Myocyte (in vitro differentiated cells): ENCODE measurements at places on chromosomes 11 and 22. TPM values are rescaled to one million over a fixed set of nuclear protein-coding genes. Genes with fewer than 3 reads are reported as not detected.

Gene OR5A1
- total RNA-seq, result not detected in 2 replicates

Gene OR52H1
- total RNA-seq, result not detected in 2 replicates

Gene FRMD8
- total RNA-seq, result 36.2 and 49.1 TPM in 2 replicates

Gene OR2D2
- not detected in 2 replicates for total RNA-seq

Gene OR6X1
- not detected in 2 replicates for total RNA-seq

Gene ELMOD1
- 3.5 and 9.3 TPM in 2 replicates for total RNA-seq

Gene INTS4
- 22.1 and 24.7 TPM in 2 replicates for total RNA-seq

Gene GAL3ST1
- not detected in 2 replicates for total RNA-seq

Gene TRIM3
- total RNA-seq, result 17.7 and 28.2 TPM in 2 replicates

Gene SYT9
- total RNA-seq, result not detected in 2 replicates

Gene FAR1
- total RNA-seq, result 35.2 and 46.3 TPM in 2 replicates

Gene ART5
- total RNA-seq, result 0.88 and 2.4 TPM in 2 replicates

Gene NNMT
- 921 and 1,107 TPM in 2 replicates for total RNA-seq

Gene RCOR2
- total RNA-seq, result 0.53 and 0.57 TPM in 2 replicates

Gene TREH
- not detected in 2 replicates for total RNA-seq

Gene OR8G5
- total RNA-seq, result not detected in 2 replicates

Gene BTBD18
- not detected in 2 replicates for total RNA-seq

Gene GRAMD4
- total RNA-seq, result 18.5 and 22.4 TPM in 2 replicates

Gene SHISAL1
- 0.24 and 0.31 TPM in 2 replicates for total RNA-seq

Gene INPP5J
- total RNA-seq, result 0.40 and 0.57 TPM in 2 replicates

Gene NRXN2
- 16.3 and 40.8 TPM in 2 replicates for total RNA-seq

Gene DTX4
- total RNA-seq, result 7.9 and 8.2 TPM in 2 replicates

Gene SEPTIN3
- total RNA-seq, result not detected in 2 replicates

Gene HIKESHI
- 59.1 and 64.2 TPM in 2 replicates for total RNA-seq

Gene SPDYC
- total RNA-seq, result not detected in 2 replicates

Gene DKK3
- total RNA-seq, result 234 and 270 TPM in 2 replicates
